ENCODE measurements at places on chromosomes 12 and 14.
A peak's percentile ranks its signal among the peaks of the same experiment; 100 is the strongest.

DNA sequence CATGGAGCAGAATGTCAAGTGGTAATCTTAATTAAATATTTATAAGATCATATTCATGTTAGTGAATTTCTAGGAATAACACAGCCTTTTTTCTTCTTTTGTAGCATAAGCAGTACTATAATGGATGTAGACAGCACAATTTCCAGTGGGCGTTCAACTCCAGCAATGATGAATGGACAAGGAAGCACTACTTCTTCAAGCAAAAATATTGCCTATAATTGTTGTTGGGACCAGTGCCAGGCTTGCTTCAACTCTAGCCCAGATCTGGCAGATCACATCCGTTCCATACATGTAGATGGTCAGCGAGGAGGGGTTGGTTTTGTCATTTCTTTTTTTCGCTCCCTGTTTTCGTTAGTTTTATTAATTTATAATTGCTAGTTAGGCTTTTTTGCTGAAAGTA, 23.1 kb downstream of the AEBP2 start:
- no peaks in the 10 kb centered on the region for H3K27me3 ChIP-seq
- no peak overlapping the region for H3K4me3 ChIP-seq
- peaks cover 14% of the 10 kb centered on the region for H3K36me3 ChIP-seq

DNA sequence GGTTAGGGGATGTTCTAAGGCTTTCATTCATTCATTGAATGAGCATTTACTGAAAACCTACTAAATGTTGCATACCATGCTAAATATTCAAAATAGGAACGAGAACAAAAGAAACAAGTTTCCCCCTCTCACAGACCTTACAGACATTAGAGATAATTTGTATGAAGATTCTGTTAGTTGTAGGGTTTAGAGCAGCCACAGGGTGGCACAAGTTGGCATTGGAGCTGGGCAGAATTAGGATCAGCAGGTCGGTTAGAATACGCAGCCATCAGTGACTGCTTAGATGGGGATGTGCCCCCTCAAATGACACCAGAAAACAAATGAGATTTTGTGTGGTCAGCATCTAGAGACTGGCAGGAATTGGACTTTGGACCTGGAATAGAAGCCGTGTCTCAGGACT, 166.3 kb upstream of the DAAM1 start:
- H3K4me3 ChIP-seq, result no peak overlapping the region
- peaks cover 8% of the 10 kb centered on the region for H3K27me3 ChIP-seq
- no peaks in the 10 kb centered on the region for H3K36me3 ChIP-seq

- no peaks in the 10 kb centered on the region for H3K27me3 ChIP-seq
- no peaks in the 10 kb centered on the region for H3K4me1 ChIP-seq
- H3K4me3 ChIP-seq, result no peak overlapping the region
- no peak for DNase-seq
- peaks cover 10% of the 10 kb centered on the region for H3K36me3 ChIP-seq
These were observed 23.2 kb upstream of the BMAL2 start for GRCh38 chr12:27309293-27309994.

GRCh38 chr12:1533205-1533601, 61.2 kb downstream of the FBXL14 start:
- peaks cover 27% of the 10 kb centered on the region for H3K4me1 ChIP-seq
- H3K4me3 ChIP-seq, result peak overlapping the region; percentile 88
- DNase-seq, result no peak
- H3K27me3 ChIP-seq, result peaks cover 51% of the 10 kb centered on the region
- H3K36me3 ChIP-seq, result no peaks in the 10 kb centered on the region

- no peaks in the 10 kb centered on the region for H3K36me3 ChIP-seq
- H3K27ac ChIP-seq, result no peak overlapping the region
- H3K4me1 ChIP-seq, result peaks cover 6% of the 10 kb centered on the region
These were observed 608.5 kb downstream of the TMEM121 start for GRCh38 chr14:106134886-106135285.

DNA sequence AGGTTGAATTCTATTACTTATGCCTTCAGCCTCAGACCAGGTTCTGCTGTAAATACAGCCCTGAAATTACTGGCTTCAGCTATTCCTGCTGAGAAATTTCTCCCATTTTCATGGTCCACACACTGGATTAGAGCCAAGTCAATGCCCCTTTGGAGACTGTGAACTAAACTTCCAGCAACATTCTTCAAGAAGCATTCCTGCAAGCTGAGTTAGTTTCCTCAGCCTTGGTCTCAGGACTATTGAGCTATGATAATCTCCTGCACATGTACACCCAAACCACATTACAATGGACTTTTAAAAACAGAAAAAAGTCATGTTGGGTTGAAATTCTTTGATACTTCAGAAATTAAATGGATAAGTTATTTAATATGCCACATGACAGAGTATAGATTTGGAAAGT, 58.0 kb upstream of the AVPR1A start:
- no peak for DNase-seq
- no peaks in the 10 kb centered on the region for H3K36me3 ChIP-seq
- H3K4me3 ChIP-seq, result no peak overlapping the region
- H3K27ac ChIP-seq, result no peak overlapping the region

- no peak for DNase-seq
- no peaks in the 10 kb centered on the region for H3K27me3 ChIP-seq
- H3K36me3 ChIP-seq, result no peaks in the 10 kb centered on the region
- H3K4me1 ChIP-seq, result no peaks in the 10 kb centered on the region
- H3K27ac ChIP-seq, result no peak overlapping the region
- no peak overlapping the region for H3K4me3 ChIP-seq
These were observed 44.7 kb upstream of the SINHCAF start for GRCh38 chr12:31370531-31371255.

GRCh38 chr14:60643463-60644314, 5.6 kb downstream of the SIX1 start:
- H3K4me1 ChIP-seq, result peaks cover 7% of the 10 kb centered on the region
- peak overlapping the region; percentile 17 for H3K4me3 ChIP-seq
- H3K27me3 ChIP-seq, result peaks cover 91% of the 10 kb centered on the region

GRCh38 chr14:57578801-57579200, 85.1 kb upstream of the CCDC198 start:
- H3K27ac ChIP-seq, result no peak overlapping the region
- DNase-seq, result no peak
- no peaks in the 10 kb centered on the region for H3K36me3 ChIP-seq
- no peak overlapping the region for H3K4me3 ChIP-seq
- no peaks in the 10 kb centered on the region for H3K27me3 ChIP-seq
- no peaks in the 10 kb centered on the region for H3K4me1 ChIP-seq

DNA sequence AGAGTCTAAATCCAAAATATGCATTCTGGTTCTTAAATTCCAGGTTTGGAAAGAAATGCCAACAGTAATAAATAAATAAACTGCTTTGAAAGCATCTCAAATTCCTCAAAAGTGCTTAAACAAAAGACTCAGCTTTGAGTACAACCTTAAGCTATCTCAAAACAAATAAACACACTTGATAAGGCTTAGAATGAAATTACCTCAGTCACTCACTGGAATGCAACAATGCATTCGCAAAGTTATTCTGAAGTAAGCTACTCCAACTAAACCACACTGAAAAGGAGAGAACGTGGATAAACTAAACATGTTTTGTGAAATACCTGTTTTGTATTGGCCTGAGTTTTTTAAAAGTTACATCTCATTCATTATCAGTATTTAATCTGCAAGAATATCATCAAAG, 1.2 kb downstream of the SPTSSA start:
- peaks cover 16% of the 10 kb centered on the region for H3K4me1 ChIP-seq
- no peaks in the 10 kb centered on the region for H3K27me3 ChIP-seq
- H3K4me3 ChIP-seq, result peak overlapping the region; percentile 98
- peaks cover 4% of the 10 kb centered on the region for H3K36me3 ChIP-seq
- peak overlapping the region; percentile 84 for H3K27ac ChIP-seq
- DNase-seq, result no peak

DNA sequence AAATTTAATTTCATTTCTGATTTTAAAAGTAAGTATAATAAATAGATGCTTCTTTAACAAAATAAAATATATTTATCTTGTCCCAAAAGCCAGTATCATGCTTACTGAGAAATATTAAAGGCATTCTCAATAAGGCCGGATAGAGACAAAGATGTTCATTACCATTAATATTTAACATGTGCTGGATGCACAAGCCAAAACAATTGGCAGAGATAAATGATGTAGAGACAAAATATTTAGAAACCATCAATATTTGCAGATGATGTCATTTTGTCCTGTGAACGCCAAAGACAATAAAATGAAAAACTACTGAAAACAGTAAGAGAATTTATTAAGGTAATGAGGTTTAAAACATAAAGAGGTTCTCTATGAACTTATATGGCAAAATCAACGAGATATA, 313.5 kb downstream of the ITPR2 start:
- no peaks in the 10 kb centered on the region for H3K27me3 ChIP-seq
- DNase-seq, result no peak
- peaks cover 14% of the 10 kb centered on the region for H3K4me1 ChIP-seq
- H3K27ac ChIP-seq, result no peak overlapping the region
- H3K4me3 ChIP-seq, result no peak overlapping the region

GRCh38 chr12:78964521-78964920, 99.9 kb downstream of the SYT1 start:
- no peaks in the 10 kb centered on the region for H3K27me3 ChIP-seq
- DNase-seq, result no peak
- no peak overlapping the region for H3K27ac ChIP-seq
- no peak overlapping the region for H3K4me3 ChIP-seq
- H3K36me3 ChIP-seq, result peaks cover 5% of the 10 kb centered on the region

DNA sequence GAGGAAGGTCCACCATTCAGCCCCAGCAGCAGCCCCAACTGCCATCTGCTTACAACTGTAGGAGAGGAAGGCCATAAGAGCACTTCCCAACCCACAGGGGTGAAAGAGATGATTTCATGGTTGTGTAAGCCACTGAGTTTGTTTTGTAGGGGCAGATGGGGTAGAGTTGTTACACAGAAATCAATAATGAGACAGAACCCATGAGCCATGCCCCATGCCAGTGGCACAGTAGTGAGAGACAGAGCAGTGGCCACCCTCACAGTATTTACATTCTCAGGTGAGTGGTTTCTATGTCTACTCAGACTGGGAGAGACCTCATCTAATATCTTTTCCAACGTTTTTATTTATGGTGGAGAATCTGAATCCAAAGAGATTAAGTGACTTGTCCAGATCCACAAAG, 68.6 kb downstream of the NUAK1 start:
- no peak overlapping the region for H3K4me3 ChIP-seq
- DNase-seq, result no peak

DNA sequence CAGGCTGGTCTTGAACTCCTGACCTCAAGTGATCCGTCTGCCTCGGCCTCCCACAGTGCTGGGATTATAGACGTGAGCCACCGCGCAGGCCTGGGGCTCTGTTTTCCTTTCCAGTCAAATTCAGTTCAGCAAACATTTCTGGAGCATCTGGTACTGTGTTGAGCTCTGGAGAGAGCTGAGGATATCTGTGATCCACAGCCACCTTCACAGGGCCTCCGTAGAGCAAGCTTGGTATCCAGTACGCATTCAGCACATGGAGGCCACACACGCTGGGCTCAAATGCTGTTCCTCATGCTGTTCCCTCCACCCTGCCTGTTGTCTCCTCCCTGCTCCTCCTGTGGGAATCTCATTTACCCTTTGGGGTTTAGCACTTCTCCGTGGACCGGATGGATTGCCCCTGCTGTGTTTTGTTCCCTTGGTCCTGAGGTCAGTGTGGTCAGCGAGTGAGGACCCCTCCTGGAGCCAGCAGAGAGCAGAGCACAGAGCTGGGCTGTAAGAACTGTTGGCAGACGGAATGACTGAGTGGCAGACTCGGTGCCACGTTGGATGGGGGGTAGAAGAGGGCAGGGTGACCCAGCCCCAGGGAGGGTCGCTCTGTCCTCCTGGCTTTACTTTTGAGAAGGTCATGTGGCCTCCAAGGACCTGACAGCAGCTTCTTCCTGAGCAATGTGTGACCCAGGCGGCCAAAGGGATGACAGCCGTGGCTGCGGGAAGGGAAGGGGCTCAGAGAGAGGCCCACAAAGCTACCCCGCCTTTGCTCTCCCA, 891 bp downstream of the RPS6KL1 start:
- DNase-seq, result no peak
- H3K27me3 ChIP-seq, result peaks cover 3% of the 10 kb centered on the region
- no peaks in the 10 kb centered on the region for H3K36me3 ChIP-seq

- H3K36me3 ChIP-seq, result peaks cover 26% of the 10 kb centered on the region
- peak overlapping the region; percentile 100 for H3K4me3 ChIP-seq
- H3K27ac ChIP-seq, result peak overlapping the region; percentile 97
- no peak for DNase-seq
- H3K4me1 ChIP-seq, result peaks cover 31% of the 10 kb centered on the region
These were observed 484 bp upstream of the PRKCH start for GRCh38 chr14:61320806-61321384.

DNA sequence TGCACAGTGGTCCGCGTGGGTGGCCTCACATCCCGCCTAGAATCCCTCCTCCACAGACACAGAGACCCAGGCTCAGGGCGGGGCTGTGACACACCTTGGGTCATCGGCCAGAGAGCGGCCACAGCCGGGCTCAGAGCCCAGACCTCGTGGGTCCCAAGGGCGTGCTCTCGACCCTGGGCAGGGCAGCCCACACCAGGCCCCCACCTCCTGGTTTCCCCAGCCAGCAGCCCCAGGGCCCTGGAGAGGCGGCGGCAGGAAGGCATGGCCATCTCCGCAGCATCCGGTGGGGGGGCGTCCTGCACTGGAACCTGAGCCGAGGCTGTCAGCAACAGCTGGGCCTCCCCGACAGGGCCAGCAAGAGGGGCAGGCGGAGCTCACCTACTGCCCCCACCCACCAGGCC, 15.2 kb downstream of the JAG2 start:
- DNase-seq, result no peak
- H3K4me3 ChIP-seq, result no peak overlapping the region
- no peak overlapping the region for H3K27ac ChIP-seq
- H3K36me3 ChIP-seq, result no peaks in the 10 kb centered on the region
- no peaks in the 10 kb centered on the region for H3K4me1 ChIP-seq

GRCh38 chr14:37508503-37508902, 86.5 kb downstream of the FOXA1 start:
- no peak overlapping the region for H3K27ac ChIP-seq
- no peak overlapping the region for H3K4me3 ChIP-seq
- H3K27me3 ChIP-seq, result no peaks in the 10 kb centered on the region
- DNase-seq, result no peak
- H3K36me3 ChIP-seq, result peaks cover 5% of the 10 kb centered on the region

- no peak overlapping the region for H3K27ac ChIP-seq
- no peak overlapping the region for H3K4me3 ChIP-seq
- peaks cover 4% of the 10 kb centered on the region for H3K36me3 ChIP-seq
- H3K27me3 ChIP-seq, result no peaks in the 10 kb centered on the region
- no peaks in the 10 kb centered on the region for H3K4me1 ChIP-seq
These were observed 35.0 kb downstream of the PIK3C2G start for GRCh38 chr12:18296201-18296908.

- peaks cover 32% of the 10 kb centered on the region for H3K4me1 ChIP-seq
- no peaks in the 10 kb centered on the region for H3K27me3 ChIP-seq
- no peak for DNase-seq
- H3K36me3 ChIP-seq, result no peaks in the 10 kb centered on the region
- no peak overlapping the region for H3K4me3 ChIP-seq
These were observed 16.7 kb downstream of the PNP start for GRCh38 chr14:20485900-20486299.

- peaks cover 4% of the 10 kb centered on the region for H3K4me1 ChIP-seq
- peaks cover 11% of the 10 kb centered on the region for H3K27me3 ChIP-seq
- no peaks in the 10 kb centered on the region for H3K36me3 ChIP-seq
- no peak overlapping the region for H3K4me3 ChIP-seq
- H3K27ac ChIP-seq, result no peak overlapping the region
These were observed 374.1 kb downstream of the ADGRD1 start for GRCh38 chr12:131327521-131328488.

GRCh38 chr12:913919-914698, 35.4 kb downstream of the RAD52 start:
- no peak overlapping the region for H3K4me3 ChIP-seq
- no peak for DNase-seq
- H3K27me3 ChIP-seq, result no peaks in the 10 kb centered on the region
- H3K36me3 ChIP-seq, result peaks cover 15% of the 10 kb centered on the region
